ENCODE measurements at places on chromosomes 16 and 17. TPM values are rescaled to one million over a fixed set of nuclear protein-coding genes. Genes with fewer than 3 reads are reported as not detected.

MPP2 gene
- total RNA-seq = 1.4 TPM

MYH13 gene
- total RNA-seq = not detected

PHAF1 gene
- 15.9 TPM for total RNA-seq

FSCN2 gene
- 0.58 TPM for total RNA-seq

SMIM36 gene
- total RNA-seq = not detected

KRT31 gene
- not detected for total RNA-seq

PDP2 gene
- total RNA-seq = 23.4 TPM

Data from activated naive CD4-positive, alpha-beta T cell treated with anti-CD3 and anti-CD28 coated beads, Interleukin-2, amount 10 ng/mL, durations not matched to agents 5 hours and 36 hours (primary cell).